NCI-H460 (cell line): ENCODE measurements at places on chromosomes 4 and X. TPM values are rescaled to one million over a fixed set of nuclear protein-coding genes. Genes with fewer than 3 reads are reported as not detected.

TRMT10A gene
- total RNA-seq, result 9.0 and 13.0 TPM in 2 replicates

FMR1NB gene
- total RNA-seq, result not detected in 2 replicates

UNC5C gene
- 0.02 TPM in 1 of 2 replicates, not detected in the other for total RNA-seq

IL2 gene
- not detected in 2 replicates for total RNA-seq

UVSSA gene
- 5.0 and 7.7 TPM in 2 replicates for total RNA-seq

CNGA1 gene
- 0.25 and 0.43 TPM in 2 replicates for total RNA-seq

PJA1 gene
- total RNA-seq, result 15.8 and 17.3 TPM in 2 replicates

SRPX gene
- 78.0 and 85.8 TPM in 2 replicates for total RNA-seq
